ENCODE measurements at places on chromosomes 5 and 9.

GRCh38 chr5:175015028-175015685 is 290.8 kb downstream of the MSX2 start:
- no peak for DNase-seq

GRCh38 chr9:123605286-123605685 is 249.3 kb downstream of the CRB2 start:
- no peak for DNase-seq

GRCh38 chr5:133727636-133728035 is 115.3 kb upstream of the FSTL4 start:
- DNase-seq: no peak

DNA sequence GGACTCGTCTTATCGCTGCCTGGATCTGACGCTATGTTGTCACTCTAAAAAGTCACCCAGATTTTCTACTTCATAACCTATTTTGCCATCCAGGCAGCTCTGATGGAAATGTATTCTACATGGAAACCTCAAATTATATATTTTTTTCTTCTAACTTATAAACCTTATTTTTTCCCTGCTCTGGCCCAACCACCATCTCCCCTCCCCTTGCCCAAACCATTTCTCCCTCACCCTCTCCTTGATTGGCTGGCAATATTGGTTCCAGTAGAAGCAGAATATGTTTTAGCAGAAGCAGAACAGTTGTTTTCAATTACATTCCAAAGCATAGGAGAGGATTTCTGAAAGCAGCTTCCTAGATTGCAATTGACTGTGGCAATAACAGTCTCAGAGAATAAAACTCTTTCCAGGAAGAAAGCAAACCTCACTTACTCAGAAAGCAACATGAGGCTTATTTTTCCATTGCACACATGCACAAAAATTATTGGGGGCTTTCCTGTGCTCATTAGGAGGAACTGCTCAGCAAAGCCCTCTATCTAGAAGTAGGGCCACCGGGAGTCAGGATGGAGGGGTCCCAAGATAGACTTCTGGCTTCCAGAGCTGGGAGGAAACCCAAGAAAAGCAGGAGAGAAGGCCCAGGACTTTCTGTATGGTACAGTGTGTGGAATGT is 191.8 kb downstream of the ESM1 start:
- peak; percentile 12 for DNase-seq

DNA sequence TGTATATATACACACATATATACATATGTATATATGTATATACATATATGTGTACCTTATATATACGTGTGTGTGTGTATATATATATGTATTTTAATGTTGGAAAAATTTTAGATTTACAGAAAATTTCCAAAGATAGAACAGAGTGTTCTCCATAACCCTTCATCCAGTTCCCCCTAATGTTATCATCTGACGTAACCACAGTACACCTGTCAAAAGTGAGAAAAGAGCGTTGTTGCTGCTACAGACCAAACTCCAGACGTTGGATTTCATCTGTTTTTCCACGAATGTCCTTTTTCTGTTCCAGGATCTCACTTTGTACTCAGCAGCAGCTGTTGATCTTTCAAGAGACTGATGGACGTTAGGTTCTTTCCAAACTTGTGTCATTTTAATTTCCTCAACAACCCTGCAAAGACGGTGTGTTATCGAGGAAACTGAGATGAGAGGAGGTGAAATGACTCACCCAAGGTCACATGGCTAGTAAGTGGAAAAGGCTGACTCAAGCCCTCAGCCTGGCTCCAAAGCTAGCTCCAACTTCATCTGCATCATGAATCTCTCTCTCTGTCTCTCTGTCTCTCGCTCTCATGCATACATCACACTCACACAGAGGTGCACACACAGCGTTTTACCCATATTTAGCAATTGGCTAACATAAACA is 17.0 kb upstream of the NTNG2 start:
- DNase-seq: peak; percentile 59

- DNase-seq: no peak
These were observed 95.2 kb downstream of the TMEM232 start for GRCh38 chr5:110631236-110631635.

DNA sequence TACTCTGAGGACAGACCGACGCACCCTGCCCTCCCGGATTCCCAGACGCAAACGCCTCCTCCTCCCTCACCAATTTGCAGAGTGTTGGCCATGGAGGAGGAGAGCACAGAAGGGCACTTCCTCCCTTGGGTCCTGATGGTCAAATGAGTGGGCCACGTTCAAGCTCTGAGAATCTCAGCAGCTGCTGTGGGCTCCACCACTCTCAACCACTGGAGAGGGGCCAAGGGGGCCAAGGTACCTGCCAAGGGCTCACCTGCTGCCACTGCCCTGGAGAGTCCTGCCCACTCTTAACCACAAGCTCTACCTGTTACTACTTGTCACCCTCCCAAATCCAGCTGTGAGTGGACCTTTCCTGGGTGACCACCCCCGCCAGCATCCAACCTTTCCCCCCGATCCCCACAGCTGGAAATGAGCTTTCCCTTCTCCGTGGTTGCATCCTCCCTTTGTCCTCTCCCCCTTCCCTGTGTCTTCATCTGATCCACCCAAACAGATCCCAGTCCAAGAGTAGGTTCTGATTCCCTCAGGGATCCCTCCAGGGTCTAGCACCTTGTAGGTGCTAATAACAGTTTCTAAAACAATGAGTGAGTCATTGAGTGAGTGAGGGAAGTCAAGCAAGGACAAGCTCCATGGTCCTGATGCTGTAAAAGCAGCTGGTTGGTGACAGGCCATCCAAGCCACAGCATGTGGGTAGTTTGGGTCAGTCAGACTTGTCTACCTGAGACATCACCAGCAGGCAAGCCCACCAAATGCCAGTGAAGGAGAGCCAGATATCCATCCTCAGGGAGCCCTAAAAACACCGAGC is 69.7 kb downstream of the FAM114A2 start:
- no peak for DNase-seq

DNA sequence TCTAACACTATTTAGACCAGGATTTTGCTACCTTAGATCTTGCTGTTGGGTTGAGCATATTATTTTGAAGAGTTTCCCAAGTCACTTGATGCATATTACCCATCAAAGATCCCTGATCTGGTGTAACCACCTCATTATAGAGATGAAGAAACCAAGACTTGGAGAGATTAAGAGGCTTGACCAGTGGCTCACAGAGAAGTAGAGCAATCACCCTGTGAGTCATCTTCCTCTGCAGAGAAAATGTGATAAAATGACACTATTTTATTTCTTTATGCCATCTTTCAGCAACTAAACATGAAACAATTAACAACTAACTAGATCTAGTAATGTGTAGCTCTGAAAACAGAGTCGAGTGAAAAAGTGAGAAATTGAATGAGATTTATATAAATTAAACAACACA is 76.1 kb downstream of the KIF4B start:
- DNase-seq: no peak

All from T-helper 2 cell treated with Interferon-gamma antibody and Interleukin-4, amounts not matched to agents 5 μg/mL and 100 μg/mL, for 36 hours (primary cell).